Caudate nucleus (tissue), 63 donors: ENCODE measurements at places on chromosomes 12 and 14.
A peak's percentile ranks its signal among the peaks of the same experiment; 100 is the strongest.

DNA sequence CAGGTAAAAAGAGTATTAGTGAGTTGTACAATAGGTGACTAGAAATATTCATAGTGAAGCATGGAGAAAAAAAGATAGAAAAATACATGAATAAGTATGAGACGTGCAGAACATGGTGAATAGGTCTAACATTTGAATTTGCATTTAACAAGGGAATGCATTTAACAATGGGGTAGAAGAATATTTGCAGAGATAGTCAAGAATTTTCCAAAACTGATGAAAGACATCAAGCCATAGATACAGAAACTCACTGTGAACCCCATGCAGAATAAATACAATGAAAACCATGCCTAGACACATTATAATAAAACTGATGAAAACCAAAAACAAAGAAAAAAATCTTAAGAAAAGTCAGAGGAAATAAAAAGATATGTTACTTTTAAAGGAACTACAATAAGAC is 184.8 kb downstream of the KTN1 start:
- DNase-seq = no peak

DNA sequence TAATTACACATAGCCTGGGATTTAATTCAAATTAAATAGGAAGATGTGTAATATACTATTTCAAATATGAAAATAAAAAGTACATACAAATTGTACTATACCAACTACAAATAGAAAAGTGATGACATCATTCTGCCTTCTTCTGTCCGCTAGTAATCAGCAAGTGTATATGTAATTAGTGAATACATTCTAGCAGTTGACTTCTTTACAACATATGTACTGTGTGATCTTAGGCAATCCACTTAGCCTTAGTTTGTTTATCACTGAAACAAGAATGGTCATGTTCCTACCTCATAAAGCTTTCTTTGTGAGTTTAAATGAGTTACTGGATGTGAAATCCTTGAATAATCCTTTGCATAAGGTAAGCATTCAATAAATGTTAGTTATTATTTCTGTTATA is 7.8 kb upstream of the LUM start:
- no peak for DNase-seq

DNA sequence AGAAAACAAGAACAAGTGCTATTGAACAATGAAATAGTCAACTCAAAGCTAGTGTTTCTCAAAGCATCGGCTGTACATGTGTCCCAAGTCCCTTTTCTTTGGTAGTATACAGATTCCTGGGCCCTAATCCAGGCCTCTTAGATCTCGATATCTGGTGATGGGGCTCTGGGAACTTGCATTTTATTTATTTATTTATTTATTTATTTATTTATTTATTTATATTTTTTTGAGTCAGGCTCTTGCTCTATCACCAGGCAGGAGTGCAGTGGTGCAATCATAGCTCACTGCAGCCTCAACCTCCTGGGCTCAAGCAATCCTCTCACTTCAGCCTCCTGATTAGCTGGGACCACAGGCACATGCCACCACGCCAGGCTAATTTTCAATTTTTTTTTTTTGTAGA is 17.1 kb downstream of the SYNDIG1L start:
- no peak for DNase-seq

DNA sequence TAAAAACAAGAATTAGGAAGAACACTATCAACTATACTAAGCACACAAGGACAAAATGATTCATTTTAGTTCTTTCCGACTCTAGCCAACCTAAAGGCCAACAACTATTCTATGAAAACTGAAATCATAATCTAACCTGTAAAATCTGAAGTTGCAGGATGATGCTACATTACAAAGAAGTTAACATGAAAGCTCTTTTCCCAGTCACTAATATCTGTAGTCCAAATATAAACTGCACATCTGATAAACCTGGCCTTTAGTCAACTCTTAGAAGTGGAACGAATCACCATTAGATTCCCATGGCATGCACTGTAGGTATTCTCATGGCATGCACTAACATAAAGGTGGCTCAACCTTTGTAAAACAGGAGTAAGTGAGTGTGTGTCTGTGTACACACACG is 41.7 kb downstream of the BLTP3B start:
- DNase-seq = no peak

DNA sequence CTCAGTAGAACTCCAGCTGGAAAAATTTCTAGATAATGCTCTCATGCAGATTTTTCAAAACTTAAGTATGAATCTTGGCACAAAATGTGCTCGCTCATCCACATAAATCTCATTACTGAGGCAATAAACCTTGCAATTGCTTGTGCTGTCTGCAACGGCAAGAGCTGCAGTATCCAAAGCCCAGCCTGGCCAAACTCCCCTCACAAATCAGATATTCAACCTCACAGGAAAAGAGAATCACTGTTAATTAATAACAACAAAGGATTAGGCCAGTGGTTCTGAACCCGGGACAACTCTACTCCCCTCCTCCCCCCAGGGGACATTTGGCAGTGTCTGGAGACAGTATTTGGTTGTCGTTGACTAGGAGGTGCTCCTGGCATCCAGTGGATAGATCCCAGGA is 19.2 kb upstream of the CORO1C start:
- DNase-seq = no peak

DNA sequence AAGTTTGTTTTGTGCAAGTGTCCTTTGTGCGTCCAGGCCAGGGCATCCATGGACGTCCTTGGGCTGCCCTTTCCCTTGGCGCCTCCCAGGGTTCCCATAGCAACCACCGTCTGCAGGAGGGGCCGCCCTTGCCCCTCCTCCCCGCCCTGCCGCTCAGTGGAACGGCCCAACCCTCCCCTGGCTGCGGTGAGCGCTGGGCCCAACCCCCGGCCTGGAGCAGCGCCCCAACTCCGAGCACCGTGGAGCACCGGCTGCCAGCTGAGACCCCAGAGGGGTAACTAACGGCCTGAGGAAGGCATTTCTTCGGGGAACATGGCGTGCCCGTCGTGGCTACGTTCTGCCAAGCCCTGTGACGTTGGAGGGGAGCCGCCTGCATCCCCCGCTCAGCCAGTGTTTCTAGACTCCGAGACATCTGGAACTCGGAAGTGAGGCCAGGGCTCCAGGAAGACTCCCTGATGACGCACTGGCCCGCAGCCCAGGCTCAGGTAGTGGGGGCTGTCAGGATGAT is 5.3 kb upstream of the ACACB start:
- DNase-seq = peak; percentile 63

- DNase-seq = no peak
These were observed 637 bp downstream of the ACVRL1 start for GRCh38 chr12:51907856-51908425.

- DNase-seq = no peak
These were observed 99.6 kb downstream of the SLC38A6 start for GRCh38 chr14:61080591-61081010.

DNA sequence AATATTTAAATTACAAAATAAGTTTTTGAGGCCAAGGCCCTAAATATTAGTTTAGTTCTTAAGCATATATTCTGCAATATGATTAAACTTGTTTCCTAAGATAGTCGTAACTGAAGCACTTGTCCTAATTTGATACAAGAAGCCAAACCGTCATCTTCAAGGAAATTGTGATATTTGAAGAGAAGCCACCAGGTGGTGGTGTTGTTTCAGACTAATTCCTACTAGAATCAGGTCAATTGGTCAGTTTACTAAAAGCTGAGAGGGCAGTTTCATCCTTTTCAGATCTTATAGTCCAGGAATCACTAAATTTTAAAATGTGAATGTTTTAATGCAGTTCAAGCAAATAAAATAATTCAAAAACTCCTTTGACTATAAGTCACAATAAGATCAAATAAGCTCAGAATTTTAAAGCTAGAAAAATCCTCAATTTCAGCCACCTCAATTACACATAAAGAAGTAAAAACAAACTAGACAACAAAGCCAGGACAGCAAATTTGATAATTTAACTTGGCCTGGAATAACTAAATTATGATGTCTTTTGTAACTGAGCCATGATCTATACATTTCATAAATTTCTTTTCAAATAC is 7.1 kb upstream of the ARL1 start:
- DNase-seq = no peak

- DNase-seq = no peak
These were observed 501.1 kb downstream of the NAV3 start for GRCh38 chr12:78331753-78332152.

DNA sequence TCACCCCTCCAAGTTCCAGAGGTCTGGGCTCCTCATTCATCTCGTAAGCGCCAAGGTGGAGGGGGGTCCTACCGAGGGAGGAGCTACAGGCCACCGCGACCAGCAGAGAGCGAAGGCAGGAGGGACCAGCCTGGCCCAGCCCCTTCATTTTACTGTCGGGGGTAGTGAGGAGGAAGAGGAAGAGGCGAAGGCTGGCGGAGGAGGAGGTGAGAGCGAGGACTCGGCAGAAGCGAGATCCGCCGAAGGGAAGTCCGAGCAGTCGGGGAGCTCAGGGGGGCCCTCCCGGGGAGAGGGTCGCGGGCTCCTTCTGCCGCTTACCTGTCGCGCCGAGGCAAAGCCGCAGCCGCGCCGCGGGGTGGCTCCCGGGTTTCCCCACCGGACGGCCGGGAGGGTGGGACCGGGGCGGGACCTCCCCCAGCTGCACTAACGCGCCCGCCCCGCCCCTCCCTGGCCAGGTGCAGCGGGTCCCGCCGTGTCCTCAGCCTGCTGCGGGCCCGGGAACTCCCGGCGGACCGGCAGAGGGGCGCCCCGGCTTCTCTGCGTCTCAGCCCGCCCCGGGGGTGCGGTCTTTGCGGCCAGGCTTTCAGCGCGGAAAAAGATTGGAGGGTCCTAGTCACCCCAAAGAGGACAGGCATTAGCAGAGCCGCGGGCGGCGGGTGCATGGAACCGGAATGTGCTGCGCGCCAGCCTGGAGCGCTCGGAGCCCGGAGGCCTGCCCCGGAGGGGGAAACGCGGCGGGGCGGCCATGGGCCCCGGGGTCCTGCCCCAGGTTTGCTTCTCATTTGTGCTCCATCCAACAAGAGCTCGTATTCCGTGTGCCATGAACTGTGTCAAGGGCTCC is at the start of gene GALNT6:
GALNT6 (minus strand) TSS at position 124 of the 841 bp plus-strand sequence. CDS start 11,625 bp downstream, outside the sequence.
- DNase-seq = no peak

DNA sequence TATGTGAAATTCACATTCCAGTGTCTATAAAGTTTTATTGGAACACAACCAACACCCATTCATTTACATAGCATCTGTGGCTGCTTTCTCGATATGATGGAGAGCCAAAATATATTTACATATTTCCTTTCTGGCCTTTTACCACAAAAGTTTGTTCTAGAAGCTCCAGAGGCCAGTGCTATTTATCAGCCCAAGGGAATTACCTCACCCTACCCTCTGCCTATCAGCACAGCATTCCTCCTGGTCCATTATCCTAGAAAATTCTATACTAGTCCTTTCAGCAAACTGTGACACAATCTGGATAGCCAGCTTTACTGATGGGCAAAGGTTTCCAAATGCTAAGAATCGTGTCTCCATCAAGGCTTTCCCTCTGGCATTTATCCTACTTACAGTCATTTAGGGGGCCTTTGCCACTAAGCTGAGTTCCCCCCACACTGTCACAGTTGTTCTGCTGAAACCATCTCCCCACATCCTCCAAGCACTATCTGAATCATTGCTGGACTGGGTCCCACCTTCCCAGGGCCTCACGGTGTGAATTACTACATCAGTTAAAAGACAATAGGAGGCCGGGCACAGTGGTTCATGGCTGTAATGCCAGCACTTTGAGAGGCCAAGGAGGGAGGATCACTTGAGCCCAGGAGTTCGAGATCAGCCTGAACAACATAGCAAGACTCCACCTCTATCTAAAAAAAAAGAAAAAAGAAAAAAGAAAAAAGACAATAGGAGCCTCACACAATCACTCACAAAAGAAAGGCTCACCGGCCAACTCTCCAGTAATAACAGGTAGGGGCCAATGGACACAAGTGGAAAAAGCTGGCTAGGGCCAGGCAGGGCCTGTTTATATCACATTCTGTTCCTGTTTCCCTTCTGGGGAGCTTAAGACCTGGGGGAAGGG is 12.1 kb downstream of the SYNE3 start:
- DNase-seq = no peak

GRCh38 chr14:73753124-73753886 is 39.1 kb upstream of the PNMA1 start:
- DNase-seq = no peak

- no peak for DNase-seq
These were observed 102.2 kb downstream of the ERC1 start for GRCh38 chr12:1093166-1093751.

DNA sequence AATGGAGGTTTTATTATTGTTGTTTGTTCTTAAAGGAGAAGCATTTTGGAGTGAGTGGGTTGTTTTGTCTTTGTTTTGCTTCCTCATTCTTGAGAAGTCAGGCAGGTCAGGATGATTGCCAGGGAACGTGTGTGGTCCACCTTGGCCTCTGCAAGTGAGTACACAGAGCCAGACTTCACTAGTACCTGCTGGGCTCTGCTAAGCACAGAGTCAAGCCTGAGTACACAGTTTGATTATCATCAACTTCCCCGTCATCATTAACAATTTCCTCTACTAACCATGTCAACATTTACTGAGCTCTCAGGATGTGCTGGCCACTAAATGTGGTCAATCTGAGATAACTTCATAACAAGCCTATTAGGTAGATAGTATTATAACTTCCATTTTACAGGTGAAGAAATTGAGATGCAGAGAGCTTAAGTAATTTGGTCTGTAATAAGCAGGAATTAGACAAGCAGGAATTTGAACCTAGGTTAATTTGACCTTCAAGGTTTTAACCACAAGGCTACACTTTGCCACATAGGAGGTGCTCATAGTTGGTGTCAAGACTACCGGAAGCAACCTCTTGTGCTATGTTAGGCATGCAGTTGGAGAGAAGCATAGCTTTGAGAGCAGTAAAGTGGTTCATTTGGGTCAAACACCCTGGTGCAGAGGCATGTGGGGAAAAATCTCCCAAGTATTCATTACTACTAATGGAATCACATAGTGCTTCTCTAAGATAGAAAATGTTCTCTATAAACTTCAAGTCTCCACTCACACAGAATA is 178.3 kb downstream of the NUAK1 start:
- no peak for DNase-seq

- DNase-seq = no peak
These were observed 148.0 kb upstream of the PWP1 start for GRCh38 chr12:107537464-107538119.

- DNase-seq = no peak
These were observed 117.7 kb upstream of the C14orf180 start for GRCh38 chr14:104461676-104462449.
